ENCODE measurements at places on chromosomes 5 and 9. TPM values are rescaled to one million over a fixed set of nuclear protein-coding genes. Genes with fewer than 3 reads are reported as not detected.

- no peak for DNase-seq
These were observed 93.4 kb downstream of the RXRA start for GRCh38 chr9:134419684-134420076.

DNA sequence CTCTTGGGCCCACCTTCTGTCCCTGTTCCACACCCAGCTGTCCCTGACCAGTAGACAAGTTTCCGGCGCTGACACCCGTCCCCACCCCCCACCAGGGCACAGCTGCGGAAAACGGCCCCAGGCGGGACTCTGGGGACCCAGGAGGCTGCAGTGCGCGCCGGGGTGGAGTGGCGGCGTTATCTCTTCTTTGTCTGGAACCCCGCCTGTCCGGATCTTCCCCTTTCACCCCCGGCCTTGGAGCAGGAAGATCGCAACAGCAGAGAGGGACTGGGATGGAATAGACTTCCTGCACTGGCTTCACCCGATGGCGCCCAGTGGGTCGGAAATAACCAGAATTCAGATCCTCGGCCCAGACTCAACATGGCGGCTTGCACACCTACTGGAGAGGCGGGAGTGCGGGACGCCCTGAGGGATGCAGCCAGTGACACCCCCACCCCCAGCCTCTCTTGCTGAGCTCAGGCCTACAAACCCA lies 4.7 kb downstream of the PAX5 start:
- DNase-seq = no peak

GRCh38 chr9:90915693-90916092 lies 114.1 kb downstream of the SYK start:
- peak; percentile 27 for DNase-seq

RNF208 gene
- total RNA-seq = 6.0 TPM

DNA sequence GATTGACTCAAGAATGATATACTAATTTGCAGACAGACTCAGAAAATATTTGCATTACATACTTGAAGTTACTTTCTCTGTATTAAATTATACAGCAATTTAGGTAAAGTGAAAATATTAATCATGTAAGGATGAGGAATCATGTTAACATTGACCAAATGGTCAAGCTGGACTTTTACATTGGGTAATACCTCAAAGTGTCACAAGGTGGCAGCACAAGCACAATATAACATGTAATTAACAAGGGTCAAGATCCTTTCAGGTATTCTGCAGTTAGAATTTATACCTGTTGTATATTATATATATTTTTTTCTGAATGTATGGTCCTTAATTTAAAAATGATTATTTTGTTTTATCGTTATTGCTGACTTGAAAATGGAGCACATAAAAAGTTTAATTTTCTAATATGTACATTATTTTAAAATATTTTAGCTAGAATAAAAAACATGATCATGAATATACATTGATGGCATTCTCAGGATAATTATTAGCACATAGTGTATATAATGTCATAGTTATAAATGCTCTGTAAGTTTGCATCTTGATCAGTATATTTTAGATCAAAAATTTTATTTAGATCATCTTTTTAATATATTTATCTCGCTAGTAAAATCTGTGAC lies 8.6 kb downstream of the HAPLN1 start:
- DNase-seq = no peak

DNA sequence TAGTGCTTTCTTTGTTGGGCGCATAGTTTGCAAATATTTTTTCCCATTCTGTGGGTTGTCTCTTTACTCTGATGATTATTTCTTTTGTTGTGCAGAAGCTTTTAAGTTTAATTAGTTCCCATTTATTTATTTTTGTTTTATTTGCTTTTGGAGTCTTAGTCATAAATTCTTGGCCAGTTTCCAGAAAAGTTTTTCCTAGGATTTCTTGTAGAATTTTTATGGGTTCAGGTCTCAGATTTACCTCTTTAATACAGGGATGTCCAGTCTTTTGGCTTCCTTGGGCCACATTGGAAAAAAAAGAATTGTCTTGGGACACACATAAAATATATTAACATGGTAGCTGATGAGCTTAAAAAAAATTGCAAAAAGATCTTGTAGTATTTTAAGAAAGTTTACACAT lies 122.0 kb downstream of the WDR70 start:
- DNase-seq = no peak

SHROOM1 gene
- 2.3 TPM for total RNA-seq

DNA sequence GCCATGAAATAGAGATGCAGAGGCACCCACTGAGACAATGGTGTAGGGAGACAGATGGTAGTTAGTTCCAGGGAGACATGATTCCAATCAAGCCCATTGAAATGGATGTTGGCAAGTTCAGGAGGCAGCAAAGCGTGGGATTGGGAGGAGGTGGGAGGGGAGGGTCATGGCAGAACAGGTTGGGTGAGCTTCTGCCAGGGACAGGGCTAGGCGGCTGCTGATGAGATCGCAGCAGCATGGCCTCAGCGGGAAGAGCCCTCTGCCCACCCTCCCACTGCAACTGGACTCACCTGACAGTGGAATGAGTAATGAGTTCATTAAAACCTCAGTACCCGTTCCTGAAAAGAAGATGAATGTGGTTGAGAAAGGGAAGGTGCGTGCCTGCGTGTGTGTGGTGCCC lies 418.2 kb downstream of the CDK5RAP2 start:
- no peak for DNase-seq

DNA sequence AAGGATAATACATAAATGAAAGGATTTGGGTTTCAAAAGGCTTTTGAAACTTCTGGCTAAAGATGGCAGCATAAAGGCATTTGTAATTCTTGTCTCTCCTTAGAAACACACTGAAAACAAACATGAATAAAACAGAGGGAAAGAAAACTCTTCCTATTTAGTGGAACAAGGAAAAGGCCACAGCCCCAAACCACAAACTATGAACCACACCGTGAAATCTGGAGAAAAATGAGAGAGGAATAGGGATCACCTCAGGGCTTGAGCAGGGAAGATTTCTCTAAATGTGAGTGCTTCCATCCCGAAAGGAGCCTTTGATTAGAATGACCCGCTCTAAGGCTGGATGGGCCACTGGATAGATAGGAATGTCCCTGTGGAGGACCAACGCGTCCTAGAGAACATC lies 119.6 kb downstream of the SEC61B start:
- DNase-seq = no peak

TIMD4 gene
- total RNA-seq = 1.2 TPM

KIF4B gene
- total RNA-seq = not detected

DNA sequence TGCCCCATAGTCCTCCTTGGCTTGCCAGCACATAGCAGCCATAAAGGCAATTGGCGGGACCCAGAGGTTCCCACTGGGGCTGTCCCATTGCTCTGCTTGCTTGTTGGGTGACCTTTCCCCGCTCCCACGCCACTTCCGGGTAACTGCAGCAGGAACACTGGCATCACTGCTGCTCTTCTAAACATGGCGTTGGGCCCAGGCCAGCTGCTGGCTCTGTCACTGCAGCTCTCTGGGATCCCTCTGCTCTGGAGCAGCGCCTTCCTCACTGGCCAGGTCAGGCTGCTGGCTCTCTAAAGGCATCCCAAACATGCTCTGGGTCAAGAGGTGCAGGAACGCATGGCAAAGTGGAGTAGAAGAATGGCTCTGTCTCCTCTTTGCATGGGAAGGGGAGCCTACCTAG lies 92.9 kb downstream of the DRD1 start:
- DNase-seq = no peak

- no peak for DNase-seq
These were observed 35.4 kb upstream of the SLC2A8 start for GRCh38 chr9:127361561-127361960.

PLCXD3 gene
- total RNA-seq = not detected

AHRR gene
- 24.0 TPM for total RNA-seq

DNA sequence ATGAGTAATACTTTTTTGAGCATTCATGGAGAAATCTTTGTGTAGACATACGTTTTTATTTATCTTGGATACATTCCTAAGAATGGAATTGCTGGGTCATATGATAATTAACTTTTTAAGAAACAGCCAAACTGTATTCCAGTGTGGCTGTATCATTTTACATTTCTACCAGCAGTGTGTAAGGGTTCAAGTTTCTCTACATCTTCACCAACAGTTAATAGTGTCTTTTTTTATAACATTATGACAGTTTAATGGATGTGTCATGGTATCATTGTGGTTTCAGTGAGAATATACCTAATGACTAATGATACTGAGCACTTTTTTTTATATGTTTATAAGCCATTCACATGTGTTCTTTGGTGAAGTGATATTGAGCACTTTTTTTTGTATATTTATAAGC lies 52.4 kb downstream of the NIPBL start:
- no peak for DNase-seq

BAAT gene
- 0.06 TPM for total RNA-seq

GRCh38 chr5:59757442-59757841 lies 136.1 kb downstream of the PDE4D start:
- no peak for DNase-seq

DNA sequence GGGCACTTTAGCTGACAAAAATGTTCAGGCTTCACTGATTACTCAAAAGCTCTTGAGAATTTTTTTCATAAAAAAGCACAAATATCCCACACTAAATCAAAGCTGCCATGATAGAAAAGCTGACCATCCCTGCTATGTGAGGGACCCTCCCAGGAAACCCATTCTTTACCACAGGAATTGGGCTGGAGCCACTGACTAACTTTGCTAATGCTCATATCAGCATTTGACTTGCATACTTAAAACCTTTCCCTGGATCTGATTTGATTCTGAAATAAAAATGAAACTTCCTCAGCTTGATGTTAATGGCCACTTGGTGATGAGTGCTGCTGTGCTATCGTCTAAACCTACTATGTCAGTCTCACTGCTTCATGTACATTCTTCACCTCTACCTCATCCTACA lies 243.6 kb downstream of the PRELID2 start:
- DNase-seq = no peak

AK1 gene
- total RNA-seq = 9.9 TPM

PKN3 gene
- total RNA-seq = 7.8 TPM

RORB gene
- 0.04 TPM for total RNA-seq

DNA sequence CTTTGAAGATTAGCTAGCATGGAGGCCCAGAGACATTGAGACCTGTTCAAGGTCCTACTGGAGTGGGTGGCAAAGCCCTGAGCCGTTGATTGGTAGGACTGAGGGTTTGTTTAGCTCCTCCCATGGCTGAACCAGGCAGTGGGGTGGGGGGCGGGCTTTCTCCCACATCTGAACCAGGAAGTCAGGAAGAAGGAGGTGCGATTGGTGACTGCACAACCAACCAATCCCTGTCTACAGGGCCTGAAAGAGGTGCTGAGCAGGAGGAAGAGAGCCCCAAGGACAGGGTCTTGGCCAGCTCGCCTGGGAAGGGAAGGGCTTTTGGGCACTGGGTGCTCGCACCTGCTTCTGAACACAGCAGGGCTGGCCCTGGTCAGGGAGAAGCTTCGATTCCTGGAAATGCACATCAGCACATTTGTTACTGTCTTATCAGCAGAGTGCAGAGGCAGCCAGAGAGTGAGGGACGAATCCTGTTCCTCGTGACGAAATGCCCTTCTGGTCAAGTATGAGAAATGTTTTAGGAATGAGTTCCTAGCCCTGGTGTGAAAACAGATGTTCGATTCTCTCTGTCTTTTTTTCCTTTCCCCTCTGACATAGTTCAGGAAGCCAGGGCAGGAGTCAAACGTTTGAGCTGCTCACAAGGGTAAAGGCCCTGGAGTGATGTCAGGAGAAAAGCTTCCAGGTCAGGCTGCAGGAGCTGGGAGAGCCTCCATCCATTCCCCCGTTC lies 294.8 kb upstream of the KLF4 start:
- DNase-seq = no peak

DNA sequence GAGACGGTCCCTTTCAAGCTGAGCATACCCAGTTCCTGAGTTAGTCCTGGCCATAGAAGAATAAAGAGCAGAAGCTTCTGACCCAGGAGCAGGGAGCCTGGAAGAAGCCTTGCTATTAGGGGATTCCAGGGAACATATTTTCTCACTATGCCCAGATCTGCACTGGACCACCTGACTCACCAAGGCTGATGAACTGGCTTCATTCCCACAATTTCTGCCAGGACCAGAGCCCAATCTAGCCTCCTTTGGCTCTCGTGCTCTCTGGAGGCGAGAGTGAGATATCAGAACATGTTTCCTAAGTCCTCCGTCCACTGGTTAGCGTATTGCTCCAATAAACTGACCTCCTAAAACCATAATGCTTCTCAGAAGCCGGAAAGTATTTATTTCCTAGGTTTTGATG lies 9.9 kb downstream of the GABBR2 start:
- no peak for DNase-seq

- DNase-seq = no peak
These were observed 35.1 kb upstream of the ORM1 start for GRCh38 chr9:114287763-114288192.

- no peak for DNase-seq
These were observed 293.2 kb downstream of the CTNND2 start for GRCh38 chr5:11611011-11611410.

DNA sequence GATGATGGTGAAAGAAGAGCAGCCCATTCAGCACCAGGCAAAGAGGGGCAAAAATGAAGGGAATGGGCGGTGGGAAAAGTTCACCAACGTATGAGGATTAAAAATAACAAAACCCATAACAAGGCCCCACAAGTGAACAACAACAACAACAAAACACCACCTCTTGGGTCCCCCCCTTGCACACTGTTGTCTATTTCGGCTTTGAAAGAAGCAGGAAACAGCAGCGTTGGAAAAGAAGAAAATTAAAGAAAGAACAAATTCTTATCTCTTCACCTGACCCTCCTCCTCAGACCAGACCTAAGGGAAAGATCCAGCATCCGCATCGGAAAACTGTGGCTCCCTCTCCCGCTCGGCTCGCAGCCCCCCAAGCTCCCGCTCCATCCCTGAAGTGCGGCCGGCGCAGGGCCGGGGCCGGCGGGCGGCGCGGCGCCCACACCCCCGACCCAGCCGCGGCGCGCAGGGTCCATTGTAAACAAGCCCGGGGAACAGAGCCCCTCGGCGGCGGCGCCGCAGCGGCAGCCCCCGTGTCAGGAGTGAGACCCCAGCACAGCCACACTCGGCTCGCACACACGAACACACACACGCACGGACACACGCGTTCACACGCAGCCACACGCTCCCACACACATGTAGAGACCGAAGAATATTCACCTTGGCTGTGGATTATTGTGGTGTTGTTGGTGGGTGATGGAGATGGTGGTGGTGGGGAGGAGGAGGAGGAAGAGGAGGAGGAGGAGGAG lies 535 bp downstream of the RFX3 start:
- no peak for DNase-seq

NR5A1 gene
- not detected for total RNA-seq

- DNase-seq = no peak
These were observed 809.8 kb upstream of the NUDT12 start for GRCh38 chr5:104372376-104372775.

PNPLA7 gene
- 2.5 TPM for total RNA-seq

Data from activated naive CD8-positive, alpha-beta T cell treated with anti-CD3 and anti-CD28 coated beads for 36 hours (primary cell).